ENCODE measurements at places on chromosomes 3 and 15. TPM values are rescaled to one million over a fixed set of nuclear protein-coding genes. Genes with fewer than 3 reads are reported as not detected.

DNA sequence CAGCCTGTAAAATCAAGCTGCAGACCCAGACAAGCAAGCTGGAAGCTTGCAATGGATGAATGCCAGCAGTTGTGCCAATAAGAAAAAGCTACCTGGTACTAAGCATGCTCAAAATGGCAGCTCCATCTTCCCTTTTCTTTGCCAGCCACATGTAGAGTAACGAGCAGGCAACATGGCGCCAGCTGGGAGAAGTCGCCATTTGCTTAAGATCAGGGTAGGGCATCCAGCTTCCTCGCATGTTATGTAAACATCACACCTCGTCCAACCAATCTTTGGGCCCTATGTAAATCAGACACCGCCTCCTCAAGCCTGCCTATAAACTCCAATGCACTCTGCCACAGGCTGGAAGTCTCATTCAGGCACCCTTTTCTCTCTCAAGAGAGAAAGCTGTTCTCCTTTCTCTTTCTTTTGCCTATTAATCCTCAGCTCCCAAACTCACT lies 973.9 kb downstream of the FHIT start:
- DNase-seq = no peak

GRCh38 chr15:90519688-90520087 lies 10.0 kb upstream of the CRTC3 start:
- no peak for DNase-seq

DNA sequence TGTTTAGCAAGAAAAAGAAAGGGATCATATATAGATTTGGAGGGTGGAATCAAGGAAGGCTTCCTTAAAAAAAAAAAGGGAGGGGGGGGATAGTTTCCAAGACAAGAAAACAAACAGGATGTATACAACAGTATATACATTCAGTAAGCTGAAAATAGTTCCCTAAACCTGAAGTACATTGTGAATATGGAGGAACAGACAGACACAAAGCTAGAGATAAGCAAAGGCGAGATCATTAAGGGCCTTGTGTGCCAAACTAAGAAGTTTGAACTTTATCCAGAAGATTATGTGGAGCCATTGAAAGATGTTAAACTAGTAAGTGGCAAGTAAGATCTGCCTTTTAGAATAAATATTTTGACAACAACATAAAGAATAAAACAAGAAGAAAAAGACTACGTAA lies 93.3 kb upstream of the IMPG2 start:
- no peak for DNase-seq

- no peak for DNase-seq
These were observed 96.2 kb downstream of the CLSTN2 start for GRCh38 chr3:140031170-140031569.

Gene NEK11
- 7.9 TPM for polyA plus RNA-seq

GRCh38 chr15:69131362-69132220 lies 28.8 kb upstream of the GLCE start:
- no peak for DNase-seq

DNA sequence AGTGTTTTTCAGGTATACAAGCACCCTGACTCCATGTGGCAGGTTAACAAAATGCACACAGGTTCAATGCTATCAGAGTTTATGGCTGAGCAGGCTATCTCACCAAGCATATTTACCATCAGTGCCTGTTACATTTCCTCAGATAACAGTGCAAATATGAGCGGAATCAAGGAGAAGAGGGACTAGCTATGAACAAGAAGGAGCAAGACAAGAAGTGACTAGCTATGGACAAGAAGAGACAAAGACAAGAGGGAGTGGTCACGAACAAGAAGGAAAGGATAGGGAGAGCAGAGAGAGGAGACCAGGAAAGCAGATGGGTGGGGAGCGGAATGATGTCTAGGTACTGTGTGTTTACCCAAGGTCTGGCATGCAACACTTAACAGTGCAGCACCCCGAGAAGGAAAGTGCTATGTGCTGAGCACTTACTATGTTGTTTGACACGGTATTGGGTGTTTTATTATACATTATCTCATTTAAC lies 8.6 kb downstream of the ILDR1 start:
- DNase-seq = no peak

- peak; percentile 92 for DNase-seq
These were observed 52.1 kb downstream of the VGLL4 start for GRCh38 chr3:11591391-11592282.

GRCh38 chr3:56458496-56459103 lies 9.7 kb downstream of the ERC2 start:
- no peak for DNase-seq

DNA sequence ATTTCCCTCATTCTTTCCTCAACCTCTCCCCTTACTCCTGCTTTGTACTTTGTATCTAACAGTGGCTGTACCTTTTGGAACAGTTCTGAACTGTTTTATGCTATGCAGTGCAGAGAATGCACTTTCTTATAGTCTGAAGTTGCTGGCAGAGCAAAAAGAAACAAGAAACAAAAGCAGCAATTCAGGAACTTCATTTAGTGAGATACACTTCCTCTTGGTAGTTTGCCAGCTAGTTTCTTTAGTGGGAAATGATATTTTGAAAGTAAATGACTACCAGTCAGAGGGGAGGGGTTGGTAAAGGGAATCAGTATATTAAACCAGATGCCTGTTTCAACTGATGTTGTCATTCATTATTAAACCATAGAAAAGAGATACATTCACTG lies 55.0 kb upstream of the CHD2 start:
- DNase-seq = no peak

- DNase-seq = no peak
These were observed 450.4 kb upstream of the NR2F2 start for GRCh38 chr15:95880031-95880570.

- DNase-seq = no peak
These were observed 28.6 kb upstream of the NDUFB4 start for GRCh38 chr3:120567370-120568201.

DNA sequence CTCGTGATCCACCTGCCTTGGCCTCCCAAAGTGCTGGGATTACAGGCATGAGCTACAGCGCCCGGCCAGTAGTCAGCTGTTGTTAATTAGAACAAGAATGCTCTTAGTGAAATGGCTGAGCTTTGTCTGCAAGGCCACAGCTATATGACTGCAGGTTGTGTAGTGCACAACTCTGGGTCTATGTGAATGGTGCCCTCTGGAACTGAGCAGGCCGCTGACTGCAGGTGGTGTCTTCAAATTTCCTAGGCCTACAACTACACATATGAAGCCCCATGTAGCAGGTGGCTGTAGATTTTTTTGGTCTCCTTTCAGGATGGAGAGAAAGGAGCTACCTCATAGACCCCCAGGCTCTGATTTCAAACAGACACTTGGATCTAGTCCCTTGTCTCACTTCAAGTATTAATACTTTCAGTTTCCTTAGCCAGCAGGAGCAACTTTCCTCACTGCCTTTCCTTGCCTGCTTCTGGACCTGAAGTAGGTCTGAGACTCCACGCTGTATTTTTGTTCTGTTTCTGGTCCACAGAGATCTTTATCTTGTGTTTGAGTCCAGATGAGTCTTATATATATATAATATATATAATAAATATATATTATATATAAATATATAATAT lies 86.9 kb downstream of the C3orf80 start:
- DNase-seq = no peak

- no peak for DNase-seq
These were observed 44.5 kb downstream of the POC1A start for GRCh38 chr3:52109611-52110301.

DNA sequence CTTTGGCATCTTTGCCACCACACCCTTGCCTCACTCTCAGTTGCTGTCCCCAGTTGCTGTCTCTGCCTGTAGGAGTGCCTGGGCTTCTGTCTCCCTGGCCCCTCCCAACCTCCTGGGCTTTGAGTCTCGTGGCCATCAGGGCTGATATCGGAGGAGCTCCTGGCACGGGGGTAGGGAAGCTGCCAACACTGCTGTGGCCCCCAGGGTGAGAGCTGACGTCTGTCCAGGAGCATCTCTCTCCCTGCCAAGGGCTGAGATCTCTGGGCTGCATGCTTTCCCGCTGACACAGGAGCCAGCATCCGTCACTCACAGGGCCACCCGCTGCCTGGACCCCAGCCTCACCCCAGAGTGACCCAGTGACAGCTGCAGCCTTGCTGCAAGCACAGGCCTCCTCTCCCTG lies 47.4 kb downstream of the EXOG start:
- no peak for DNase-seq

Gene SLC2A2
- polyA plus RNA-seq = 31.0 TPM

GRCh38 chr3:149120051-149120972 lies 9.1 kb upstream of the HPS3 start:
- no peak for DNase-seq

DNA sequence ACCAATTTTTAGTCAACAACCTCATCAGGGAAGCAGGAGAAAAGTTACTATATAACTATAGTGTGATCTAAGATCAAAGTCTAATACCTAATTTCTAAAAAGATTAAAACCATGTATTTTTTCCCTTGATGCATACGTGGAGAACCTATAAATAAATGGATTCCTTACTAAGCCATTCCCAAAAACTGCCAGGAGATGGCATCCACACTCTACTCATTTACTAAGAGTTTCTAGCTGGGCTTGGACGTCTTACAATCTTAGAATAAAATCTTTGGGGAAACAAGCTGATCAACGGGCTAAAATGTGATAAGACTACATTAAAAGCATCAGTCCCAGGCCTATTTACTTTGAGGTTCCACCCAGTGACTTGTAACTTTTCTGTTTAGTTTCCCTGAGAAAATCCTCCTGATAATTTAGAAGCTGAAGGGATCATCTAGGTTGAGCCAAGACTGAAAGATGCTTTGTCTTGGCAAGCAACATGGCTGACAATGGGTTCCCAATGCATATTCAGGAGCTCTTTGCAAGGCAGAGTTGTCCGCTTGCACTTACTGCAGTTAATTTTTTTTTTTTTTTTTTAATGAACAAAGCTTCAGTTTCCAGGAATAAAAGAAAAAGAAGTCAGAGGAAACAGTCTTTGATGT lies 85.5 kb upstream of the FGF12 start:
- DNase-seq = peak; percentile 83

GRCh38 chr3:46742992-46743585 lies 25.4 kb upstream of the PRSS50 start:
- no peak for DNase-seq
